ENCODE measurements at places on chromosomes 3 and 15.

- DNase-seq, result no peak
Measured at GRCh38 chr3:133695560-133696171, 33.9 kb upstream of the TOPBP1 start.

DNA sequence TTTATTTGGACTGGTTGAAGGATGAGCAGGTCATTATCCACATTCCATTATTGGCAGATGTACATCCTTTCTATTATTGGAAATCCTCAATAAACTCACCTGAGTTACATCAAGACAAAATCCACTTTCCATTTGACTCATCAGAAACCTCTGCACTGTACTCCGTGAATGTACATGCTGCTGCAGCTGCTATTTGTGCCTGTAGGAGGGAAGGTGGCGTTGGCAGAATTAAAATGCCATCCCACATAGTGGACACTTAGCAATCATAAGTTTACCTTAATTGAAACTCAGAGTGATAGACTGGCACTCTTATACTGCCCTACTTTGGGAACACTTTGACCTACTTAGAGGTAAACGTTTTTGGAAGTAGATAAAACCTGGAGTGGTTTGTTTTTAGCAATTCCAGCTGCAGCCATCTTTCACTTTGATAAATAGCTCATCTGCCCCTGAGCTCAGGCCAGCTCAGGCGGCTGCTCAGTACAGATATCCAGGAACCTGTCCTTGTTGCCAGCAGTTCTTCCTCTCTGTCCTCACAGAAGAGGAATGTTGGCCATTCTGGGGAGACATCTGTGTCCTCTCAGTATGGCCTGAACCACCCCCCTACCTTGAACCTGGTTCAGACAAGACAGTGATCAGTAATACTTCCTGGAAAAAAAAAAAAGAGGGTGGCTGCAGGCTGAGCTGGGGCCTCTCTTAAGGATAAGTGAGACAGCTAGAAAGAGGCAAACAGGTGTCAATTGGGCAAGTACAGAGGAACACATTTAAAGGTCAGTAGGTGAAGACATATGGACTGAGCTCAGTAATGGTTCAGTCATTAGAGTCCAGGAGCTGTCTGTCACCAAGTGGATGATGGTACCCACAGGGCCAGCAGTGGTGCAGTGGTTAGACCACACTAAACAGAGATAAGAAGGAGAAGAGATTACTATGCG lies 153.4 kb upstream of the UMPS start:
- no peak for DNase-seq

- DNase-seq, result no peak
Measured at GRCh38 chr15:86541540-86541939, 461.9 kb downstream of the AGBL1 start.

DNA sequence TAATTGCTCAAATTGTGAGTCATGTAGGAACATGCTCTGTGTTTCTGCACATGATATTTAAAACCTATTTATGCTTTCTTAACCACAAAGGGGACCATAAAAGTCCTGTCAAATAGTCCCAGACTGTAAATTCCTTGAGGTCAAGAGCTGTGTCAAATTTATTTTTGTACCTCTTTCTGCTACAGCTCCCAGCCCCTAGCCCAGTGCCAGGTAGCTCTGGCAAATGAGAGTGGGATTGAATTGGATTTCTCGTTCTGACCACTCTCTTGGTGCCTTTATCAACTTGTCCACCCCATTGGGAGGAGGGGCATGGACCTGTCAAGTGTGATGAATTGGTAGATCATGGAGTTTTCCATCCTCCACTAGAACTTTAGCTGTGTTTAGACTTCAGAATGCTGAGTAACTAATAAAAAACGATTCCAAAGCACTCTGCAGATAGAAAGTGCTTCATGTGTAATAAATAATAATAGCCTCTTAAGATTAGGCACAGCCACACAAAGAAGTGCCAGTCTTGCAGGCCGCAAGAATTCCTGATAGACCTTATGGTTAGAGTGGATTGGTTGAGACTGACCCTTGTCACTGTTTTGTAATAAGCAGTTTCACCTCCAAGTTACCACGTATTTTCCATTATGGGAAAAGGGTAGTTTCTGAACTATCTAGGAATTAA lies 120.4 kb downstream of the LPP start:
- DNase-seq, result no peak

GRCh38 chr3:161989012-161989411 lies 492.4 kb downstream of the OTOL1 start:
- no peak for DNase-seq

GRCh38 chr15:47349179-47349578 lies 368.1 kb upstream of the SEMA6D start:
- DNase-seq, result no peak

- DNase-seq, result no peak
Measured at GRCh38 chr3:16516695-16517481, 3.4 kb upstream of the RFTN1 start.

DNA sequence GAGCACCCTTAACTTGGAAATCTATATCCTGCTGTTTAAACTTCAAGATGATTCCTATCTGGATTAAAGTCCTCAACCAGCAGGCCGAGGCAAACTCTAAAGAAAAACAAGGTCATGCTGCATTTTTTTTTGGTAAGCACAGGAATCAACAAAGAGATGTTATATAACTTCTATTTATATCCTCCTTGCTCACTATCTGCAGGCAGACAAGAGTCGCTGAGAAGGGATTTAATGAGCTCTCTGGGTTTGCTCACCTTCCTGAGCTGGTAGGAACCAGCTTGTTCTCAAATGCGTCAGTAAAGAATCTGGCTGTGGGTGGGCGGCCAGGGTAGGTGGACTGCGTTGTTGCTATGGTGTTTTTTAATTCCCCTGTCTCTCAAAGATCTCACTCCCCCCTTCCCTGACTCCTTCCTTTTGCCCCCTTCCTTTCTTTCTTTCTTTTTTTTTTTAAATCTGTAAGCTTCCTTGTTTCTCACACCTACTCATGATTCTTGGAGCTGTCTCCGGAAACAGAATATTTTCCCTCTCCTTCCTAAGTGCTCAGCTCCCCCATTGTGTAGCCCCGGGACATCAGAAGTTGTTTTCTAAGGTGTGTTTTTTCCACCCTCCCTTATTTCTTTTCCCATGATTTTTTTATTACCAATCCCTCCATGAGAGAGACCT lies 228.8 kb upstream of the BHLHE40 start:
- no peak for DNase-seq

GRCh38 chr3:36227980-36228379 lies 152.3 kb upstream of the STAC start:
- DNase-seq, result no peak

GRCh38 chr15:46127361-46127874 lies 492.6 kb downstream of the SQOR start:
- DNase-seq, result no peak

DNA sequence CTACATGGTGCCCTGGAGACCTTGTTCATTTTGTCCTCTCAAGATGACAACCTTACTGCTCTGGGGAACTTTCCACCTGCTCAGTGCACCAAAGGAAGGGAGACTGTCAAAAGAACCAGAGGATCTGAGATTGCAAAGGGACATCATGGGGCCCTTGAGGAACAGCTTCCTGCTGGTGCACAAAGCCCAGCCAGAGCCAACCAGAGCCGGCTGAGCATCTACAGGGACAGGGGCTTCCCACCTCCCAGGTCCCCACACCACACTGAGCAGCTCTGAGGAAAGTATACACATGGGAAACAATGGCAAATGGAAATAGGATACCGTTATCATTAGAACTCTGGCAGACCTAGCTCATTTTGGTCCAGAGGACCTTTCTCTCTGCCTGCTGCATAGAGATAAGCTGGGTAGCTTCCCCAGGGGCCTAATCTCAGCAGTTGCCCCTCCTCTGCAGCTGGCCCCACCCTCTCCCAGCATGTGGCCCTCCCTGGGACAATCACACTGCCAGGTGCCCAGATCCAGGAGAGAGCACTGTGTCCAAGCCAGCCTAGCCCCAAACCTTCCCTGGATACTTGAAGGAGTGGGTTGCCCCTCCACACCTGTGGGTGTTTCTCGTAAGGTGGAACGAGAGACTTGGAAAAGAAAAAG lies 123.4 kb upstream of the PRR20G start:
- DNase-seq, result no peak

DNA sequence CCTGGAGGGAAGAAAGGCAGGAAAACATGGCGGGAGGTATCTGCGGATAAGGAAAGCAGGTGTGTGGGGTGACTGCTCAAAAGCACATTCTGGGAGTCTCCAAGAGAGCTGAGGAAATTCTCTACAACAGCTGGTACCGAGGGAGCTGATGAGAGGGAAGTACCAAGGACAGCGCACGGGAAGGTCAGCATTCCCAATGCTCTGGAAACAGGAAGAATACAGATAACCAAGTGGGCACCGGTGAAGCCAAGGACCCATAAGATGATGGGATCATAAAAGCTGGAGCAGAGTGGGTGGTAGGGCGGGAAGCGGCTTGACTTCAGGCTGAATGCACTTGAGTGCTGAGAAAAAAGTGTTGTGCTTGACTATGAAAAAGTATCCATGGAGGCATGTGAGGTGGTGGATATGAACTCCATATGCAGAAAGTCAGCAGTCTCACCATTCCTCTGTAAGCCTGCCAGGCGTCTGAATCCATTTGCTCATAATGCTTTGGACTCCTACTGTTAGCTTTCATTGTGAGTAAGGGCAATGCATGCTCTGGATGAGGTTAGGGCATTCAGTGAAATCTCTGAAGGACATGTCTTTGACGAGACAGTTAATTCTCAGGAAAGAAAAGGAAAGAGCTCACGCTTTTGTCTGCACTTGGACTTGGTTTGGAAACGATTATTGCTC lies 215.5 kb downstream of the NR1D2 start:
- no peak for DNase-seq

GRCh38 chr3:60594025-60594424 lies 657.2 kb downstream of the FHIT start:
- no peak for DNase-seq

DNA sequence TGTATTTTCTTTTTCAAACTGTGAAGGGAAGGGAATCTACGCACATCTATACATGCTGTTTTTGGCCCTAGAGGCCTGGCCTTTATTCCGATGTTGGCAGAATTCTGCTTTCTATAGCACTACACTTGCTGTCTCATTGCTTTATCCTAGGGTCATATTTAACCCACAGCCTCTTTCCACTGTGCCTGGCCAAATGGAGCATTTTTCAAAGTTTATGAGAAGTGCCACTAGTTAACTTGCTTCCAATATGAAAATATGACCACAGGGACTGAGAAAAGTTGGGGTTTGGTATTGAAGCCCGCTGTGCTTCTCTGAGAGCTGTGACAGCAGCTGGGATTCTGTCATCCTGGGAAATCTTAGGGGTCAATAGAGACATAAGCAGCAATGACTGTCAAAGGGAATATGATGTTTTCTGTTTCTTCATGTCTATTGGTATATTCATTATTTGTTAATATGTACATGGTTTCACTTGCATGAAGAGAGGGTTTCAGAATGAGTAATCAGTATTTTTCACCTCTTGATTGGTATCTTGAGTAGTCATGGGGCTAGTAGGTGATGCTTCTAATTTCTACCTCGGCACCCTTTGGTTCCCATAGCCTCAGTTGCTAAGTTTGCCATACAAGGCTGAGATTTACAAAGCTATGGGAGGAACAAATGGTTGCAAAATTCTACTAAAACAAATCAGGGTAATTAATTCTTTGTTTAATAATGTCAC lies 275.8 kb upstream of the RBMS3 start:
- DNase-seq, result no peak

GRCh38 chr3:88152841-88153240 lies 3.1 kb downstream of the C3orf38 start:
- DNase-seq, result no peak

DNA sequence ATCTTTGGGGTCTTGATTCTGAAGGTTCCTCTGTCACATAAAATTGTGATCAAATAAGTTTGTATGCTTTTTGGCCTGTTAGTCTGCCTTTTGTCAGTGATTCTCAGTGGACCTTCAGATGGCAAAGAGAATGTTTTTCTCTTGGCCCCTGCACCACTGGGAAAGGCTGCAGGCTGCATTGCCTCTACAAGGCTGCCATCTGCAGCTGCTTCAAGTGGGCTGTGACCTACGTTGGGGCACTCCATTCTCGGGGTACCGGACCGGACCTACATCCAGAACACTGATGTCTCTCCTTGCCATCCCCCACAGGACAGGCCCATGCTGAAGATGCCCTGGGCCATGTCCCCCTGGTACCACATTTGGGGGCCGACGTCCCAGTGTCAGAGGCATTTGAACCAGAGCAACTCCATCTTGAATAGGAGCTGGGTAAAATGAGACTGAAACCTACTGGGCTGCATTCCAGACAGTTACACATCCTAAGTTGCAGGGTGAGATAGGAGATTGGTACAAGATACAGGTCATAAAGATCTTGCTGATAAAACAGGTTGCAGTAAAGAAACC lies 37.5 kb upstream of the MFGE8 start:
- no peak for DNase-seq

DNA sequence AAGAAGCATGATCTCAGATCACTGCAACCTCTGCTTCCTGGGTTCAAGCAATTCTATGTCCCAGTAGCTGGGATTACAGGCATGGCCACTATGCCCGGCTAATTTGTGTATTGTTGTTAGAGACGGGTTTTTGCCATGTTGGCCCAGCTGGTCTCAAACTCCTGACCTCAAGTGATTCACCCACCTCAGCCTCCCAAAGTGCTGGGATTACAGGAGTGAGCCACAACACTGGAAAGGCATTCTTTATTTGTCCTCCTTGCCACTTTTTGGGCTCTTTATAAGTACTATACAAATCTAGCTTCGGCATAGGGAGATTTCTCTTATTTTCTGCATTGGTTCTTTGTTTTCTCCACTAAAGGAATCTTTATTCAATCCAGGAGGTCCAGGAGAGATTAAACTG lies 18.6 kb downstream of the CMTM8 start:
- DNase-seq, result no peak

DNA sequence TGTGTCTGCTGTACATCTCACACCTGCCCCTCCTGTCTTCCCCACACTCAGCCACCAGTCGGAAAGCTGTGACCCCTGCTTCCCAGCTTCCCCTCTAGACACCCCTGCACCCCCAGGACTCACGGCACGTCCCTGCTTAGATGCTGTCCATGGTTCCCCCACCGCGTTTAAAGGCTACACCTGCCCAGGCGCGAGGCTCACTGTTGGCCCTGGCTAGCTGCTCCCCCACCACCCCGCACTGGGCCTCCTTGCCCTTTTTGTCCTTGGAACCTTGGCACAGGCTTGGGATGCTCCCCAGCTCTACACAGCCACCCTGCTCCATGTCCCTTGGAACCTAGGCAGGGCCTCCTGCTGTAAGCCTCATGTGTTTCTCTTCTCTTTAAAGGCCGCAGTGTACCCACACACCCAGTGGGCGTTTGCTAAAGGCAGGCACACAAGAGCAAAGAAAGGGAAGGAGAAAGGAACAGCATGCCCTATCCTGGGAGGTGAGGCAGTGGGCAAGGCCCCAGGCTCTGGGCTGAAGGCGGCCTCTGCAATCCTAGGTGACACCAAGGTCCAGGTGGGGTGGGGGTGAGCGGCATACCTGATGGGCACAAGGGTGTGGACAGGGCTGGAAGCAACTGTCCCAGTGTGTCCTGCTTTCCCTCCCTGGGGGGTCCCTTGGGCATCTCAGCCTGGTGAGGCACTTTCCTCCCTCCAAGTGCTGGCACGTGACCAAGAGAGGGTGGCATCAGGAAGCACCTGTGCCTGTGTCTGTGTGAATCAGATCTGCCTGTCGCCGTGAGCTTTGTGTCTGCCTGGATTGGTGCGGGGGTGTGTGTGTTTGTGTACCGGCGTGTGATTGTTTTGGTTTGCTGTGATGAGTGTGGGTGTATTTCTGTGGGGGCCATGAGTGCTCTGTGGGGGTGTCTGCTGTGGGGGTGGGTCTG lies 54.4 kb downstream of the TPRA1 start:
- DNase-seq, result no peak

- no peak for DNase-seq
Measured at GRCh38 chr15:100768501-100768931, 111.1 kb upstream of the ALDH1A3 start.
